ENCODE measurements at places on chromosomes 13 and 19. TPM values are rescaled to one million over a fixed set of nuclear protein-coding genes. Genes with fewer than 3 reads are reported as not detected.

- no peak for DNase-seq
These were observed 13.2 kb downstream of the FREM2 start for GRCh38 chr13:38700051-38700450.

The RAB3D gene
- 23.7 TPM for total RNA-seq

The ADGRE2 gene
- total RNA-seq, result 32.1 TPM

The ETV2 gene
- not detected for total RNA-seq
